ENCODE measurements at places on chromosomes 5 and 9.
A peak's percentile ranks its signal among the peaks of the same experiment; 100 is the strongest.

DNA sequence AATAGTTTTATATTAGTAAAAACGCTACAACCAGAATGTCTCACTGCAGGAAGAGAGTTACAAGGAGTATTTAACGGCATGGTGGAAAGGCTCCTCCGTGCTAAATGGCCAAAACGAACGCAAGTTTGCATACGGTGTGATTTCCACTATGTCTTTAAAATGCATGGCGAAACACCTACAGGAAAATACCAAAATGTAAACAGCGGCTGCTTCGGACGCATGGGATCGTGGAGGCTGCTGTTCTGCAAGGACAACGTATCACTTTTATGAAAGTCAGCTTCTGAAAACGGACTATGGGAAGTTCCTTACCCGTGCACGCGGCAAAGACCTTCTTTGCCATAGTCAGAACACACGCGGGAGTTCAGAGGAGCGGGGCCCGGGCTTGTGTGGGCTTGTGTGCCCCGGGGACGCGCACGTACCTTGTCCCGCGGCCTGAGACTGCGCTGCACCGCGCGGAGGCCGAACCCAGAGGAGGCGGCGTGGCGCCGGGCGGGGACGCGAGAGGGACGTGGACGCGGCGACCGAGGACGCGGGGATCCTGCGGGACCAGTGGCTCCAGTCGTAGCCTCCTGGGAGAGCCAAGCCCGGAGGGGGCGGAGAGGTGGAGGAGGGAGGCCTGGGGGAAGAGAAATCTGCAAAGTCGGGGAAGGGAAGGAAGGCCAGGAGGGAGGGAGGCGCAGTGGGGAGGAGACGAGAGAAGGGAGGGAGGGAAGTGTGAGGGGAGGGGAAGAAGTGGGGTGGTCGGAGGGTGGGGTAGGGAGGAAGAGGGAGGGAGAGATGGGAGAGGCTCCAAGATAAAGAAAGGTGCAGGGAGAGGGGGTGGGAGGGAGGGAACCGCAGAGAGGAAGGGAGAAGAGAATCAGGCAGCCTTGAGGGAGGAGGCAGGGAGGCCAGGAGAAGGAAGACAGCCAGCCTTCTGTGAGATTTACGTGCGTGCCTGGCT lies at the start of gene CMBL:
CMBL (minus strand) TSS at position 697 of the 943 bp plus-strand sequence. CDS start 17,140 bp downstream, outside the sequence.
- peak; percentile 74 for DNase-seq

DNA sequence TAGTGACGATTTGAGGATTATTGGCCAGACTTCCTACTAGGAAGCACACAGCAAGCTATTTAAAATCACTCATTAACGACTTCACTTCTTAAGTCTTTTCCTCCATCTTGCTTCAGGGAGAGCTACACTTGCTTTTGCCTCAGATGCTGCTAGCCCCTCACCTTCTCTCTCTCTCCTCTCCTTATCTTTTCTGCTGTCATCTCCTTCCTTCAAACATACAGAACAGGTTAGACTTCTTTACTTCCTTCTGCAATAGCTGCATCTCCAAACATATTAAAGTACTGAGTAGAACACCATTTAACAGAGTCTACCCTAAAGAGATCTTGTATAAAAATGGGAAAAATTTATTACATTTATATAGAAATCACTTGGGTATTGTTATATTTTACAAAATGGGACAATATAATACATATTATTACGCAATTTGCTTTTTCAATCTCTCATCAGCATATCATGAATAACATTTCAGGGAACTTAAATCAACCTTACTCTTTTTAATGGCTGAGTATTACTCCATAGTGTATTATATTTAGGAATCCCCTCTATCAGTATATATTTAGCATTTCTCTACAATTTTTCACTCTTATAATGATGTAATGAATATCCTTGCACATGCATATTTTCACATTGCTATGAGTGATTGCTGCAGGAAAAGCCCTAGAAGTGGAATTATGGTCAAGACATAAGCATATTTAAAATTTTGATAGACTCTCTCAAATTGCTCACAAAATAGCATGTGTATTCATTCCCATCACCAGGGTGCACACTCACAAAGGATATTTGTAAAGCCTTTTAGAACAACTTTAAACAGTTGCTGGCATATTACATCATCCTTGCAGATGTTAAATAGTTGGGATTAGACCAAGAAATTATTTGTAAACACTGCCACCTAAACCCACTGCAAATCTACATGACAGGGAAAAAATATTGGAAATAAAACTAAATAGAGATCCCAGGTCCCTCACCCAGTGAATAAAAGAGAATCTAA lies 164.5 kb upstream of the NFIB start:
- DNase-seq = no peak

DNA sequence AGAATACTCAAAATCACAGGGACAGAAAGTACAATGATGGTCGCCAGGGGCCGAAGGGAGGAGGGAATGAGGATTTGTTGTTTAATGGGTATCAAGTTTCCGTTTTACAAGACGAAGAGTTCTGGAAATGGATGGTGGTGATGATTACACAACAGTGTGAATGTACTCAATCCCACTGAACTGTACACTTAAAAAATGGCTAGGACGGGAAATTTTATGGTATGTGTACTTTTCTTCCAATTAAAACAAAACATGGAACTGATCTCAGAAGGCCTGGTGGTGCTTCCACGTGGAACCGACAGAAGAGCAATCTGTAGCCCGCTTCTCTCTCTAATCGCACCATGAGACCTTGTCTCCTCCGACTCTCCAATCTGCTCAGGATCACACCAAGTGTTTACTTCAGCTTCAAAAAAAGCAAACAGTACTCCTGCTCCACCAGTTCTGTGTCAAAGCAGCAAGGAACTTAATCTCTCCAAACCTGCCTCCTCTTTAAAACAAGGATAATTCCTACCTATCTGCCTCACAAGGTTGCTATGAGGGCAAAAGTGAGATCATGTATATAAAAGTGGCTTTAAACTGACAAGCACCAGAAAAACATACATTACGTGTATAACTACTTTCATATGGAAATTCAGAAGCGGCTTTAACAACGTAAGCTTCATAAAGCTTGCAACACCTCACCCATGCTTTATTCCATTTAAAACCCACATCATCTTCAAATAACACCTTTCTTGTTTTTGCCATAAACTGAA lies 2.1 kb downstream of the ECPAS start:
- no peak for DNase-seq

DNA sequence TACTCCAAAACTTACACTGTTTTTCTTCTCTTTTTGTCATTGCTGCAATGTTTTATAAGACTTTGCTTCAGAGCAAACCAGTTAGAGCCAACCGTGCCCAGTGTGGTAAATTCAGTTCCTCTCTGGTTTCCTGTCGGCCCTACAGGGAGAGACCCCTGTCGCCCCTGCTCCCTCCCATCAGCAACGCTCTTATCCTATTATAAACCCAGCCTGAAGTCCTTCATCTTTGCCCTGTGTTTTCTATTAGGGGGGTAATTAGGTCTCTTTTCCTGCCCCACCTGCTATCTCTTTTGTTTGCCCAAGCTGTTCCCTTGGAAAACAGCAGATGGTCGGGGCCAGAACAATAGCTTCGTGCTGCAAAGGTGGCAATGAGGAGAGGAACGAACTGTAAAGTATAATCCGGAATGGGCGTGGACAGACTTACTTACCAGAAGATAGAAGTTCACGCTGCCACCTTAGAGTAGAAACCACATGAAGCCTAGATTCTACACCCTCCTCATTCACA lies 21.4 kb upstream of the OTULINL start:
- DNase-seq = no peak

DNA sequence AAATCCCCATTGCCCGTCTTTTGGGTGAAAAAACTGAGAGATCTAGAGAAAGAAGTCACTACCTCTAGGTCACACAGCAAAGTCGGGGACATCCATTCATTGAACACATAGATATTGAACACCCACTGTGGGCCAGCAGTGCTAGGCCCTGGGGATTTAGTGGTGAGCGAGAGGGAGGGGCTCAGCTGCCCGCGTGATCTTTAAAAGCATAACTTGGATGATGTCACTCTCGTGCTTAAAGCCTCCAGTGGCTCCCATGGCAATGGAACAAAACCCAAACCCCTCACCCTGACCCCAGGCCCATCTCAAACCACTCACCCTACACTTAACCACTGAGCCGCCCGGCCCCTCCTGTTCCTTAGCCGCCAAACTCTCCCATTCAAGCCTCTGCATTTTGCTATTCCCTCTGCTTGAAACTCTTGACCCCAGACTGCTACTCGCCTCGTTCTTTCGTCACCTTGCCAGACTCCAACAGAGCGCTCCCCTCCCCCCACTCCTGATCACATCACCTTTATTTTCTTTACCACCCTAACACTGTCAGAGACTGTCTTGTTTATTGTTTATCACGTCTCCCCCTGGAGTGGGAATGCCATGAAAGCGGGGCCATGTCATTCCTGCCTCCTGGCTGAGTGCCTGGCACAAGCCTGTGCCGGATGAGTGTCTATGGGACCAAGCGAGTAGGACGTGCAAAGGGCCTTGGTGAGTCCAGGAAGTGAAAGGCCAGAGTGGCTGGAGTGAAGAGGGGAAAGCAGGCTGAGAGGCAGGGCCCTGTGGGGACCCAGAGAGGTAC lies 710 bp upstream of the PIP5KL1 start:
- DNase-seq = no peak

GRCh38 chr5:176883700-176884570 lies 15.2 kb downstream of the HK3 start:
- DNase-seq = peak; percentile 27

All from Right ventricle myocardium superior (tissue), 1 donor.